Mucosa of gallbladder (tissue), 1 donor: ENCODE measurements at places on chromosomes 6 and 20.

GRCh38 chr6:50819904-50820868 is 1.5 kb downstream of the TFAP2B start:
- DNase-seq, result no peak

DNA sequence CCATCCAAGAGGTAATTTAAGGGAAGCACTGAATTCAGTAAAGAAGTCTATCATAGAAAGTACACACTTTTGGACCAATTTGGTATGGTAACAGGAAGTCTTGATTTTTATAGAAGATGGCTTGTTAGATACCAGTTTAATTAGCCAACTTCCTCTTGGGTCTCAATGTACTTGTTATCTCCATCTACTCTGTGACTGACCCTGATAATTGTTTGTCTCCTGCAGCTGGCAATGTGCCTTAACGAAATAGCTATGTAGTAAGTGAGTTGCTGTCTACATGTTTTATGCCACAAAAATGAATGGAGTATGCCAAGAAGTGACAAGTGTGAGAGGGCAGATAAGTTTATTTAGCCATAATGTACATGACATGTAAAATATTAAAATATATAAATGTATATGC is 410.5 kb upstream of the MAN1A1 start:
- no peak for DNase-seq

DNA sequence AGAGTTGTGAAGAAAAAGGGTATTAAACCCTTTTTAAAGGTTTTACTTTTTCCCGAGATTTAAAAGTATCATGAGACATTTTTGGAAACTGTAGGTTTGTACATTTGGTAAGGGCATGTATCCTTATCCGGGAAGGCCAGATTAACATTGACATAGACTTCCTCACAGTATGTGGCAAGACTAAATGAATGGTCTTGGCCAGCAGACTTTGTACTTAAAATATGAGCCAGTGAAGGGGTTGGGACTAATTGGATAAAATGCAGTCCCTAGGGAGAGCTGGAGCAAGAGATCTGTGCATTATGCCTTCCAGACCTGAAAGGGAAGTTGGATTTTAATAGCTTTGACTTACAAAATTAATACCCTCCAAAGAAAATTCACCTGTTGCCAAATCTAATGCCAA is 60.4 kb upstream of the CCN2 start:
- DNase-seq, result no peak

GRCh38 chr20:57473246-57474048 is 51.5 kb downstream of the CTCFL start:
- no peak for DNase-seq

DNA sequence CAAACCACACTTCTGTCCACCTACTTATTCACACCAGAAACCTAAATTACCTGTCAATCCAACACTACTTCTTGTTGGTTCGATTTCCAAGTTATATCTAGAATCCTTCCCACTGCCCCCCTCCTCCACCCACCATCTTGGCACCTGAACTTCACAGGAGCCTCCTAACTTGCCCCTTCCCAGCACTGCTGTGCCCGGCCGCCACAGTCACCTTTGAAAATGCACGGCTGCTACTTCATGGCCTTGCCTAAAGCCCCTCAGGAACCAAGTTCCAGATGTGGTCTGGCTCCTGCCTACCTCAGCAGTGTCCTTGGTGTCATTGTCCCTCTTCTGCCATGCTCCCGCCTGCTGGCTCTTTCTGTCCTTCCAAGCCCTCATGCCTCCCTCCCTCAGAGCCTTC is 31.2 kb downstream of the PKIG start:
- no peak for DNase-seq

GRCh38 chr6:34138914-34139510 is 6.9 kb downstream of the GRM4 start:
- no peak for DNase-seq

DNA sequence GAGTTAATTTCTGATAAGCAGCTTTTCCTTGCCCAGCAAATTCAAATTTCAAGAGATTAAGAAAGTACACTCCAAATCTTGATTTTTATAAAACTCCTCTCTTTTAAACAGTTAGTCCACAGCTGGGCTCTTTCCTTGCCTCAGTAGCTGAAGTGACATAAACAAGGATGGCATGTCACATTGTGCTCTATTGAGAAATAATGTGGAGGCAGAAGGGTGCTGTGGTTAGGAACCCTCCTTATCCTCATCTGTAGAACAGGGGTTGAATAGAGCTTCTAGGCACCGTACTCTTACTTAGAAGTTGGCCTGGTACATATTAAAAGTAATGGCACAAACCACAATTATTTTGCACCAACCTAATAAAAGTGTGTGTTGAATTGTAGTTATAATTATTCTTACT is 70.3 kb downstream of the RSPO3 start:
- DNase-seq, result no peak

GRCh38 chr6:128069188-128069587 is 168.3 kb upstream of the THEMIS start:
- DNase-seq, result no peak

DNA sequence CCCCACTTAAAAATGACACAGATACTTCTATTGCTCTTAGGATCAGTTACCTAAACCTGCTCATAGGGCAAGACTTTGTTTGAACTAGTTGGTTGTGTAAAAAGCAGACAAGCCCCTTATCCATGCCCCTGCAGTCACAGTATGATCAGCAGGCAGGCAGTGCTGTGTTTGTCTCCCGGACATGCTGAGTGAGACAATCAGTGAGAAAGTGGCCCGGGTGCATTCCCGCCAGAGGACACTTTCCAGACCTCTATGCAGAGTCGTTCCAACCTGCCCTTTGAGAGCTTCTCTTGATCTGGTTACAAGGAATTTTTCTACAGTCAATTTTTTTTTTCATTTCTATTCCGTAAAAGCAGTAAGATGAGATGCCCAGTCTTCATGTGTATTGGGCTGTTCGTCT is 6.2 kb downstream of the LSM14B start:
- DNase-seq, result no peak

GRCh38 chr20:20363799-20364592 is 3.9 kb upstream of the INSM1 start:
- DNase-seq, result no peak

DNA sequence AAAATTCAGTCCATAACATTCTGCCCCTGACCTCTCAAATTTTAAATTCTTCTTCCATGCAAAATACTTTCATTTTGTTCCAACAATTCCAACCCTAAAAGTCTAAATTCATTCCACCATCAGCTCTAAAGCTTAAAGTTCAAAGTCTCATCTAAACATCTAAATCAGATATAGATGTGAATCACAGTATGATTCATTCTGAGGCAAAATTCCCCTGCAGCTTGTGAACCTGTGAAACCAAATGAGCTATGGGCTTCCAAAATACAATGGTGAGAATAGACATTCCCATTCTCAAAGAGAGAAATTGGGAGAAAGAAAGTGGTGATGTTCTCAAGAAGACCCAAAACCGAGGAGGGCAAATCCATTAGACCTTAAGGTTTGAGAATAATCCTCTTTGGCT is 309.8 kb downstream of the HIVEP2 start:
- DNase-seq, result no peak

DNA sequence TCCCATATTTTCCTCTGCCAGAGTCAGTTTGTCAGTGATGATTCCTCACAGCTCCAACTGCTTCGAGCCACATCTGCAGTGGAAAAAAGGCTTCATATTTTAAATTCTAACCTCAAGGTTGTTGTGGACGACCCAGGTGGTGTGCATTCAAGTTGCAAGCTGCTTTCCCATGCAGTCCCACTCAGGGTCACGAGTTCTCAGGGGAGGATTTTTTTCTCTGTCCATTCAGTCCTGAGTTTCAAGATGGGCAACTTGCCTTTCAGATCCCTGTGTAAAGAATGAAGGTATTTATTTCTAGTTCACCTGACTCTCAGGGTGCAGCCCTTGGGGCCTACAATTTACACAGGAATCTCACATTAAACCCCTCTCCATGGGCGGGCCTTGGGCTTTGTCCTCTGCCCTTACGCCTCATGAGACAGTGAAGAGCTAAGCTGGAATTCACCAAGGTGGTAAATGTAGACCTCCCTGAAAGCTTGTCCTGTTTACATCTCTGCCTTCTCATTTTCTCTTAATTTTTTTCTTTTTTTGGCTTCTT is 65.9 kb downstream of the TPD52L1 start:
- DNase-seq, result no peak

DNA sequence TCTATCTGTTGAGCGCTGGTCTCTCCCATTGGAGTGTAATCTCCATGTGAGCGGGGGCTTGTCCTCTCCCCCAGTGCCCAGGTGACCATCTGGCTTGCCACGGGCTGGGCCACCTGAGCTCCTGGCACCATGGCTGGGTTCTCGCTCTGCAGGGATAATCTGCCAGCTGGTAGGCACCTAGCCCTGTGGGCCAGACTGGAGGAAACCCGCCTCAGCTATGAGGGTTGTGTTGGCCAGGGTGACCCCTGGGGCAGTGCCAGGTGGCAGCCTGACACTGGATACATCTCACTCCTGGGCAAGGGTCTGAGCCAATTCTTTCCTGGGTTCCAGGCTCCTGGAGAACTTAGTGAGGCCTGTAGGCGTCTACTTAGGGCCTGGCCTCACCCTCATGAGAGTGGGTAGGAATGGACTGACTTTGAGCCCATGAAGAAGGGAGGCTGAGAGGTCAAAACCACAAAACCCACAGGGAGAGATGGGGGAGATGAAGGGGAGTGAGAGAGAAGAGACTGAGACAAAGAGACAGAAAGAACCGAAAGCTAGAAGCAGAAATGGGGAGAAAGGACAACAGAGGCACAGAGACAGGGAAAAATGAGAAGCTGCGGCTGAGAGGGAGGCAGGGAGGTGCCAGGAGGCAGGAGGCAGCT is 5.8 kb upstream of the SLC52A3 start:
- DNase-seq, result no peak

GRCh38 chr20:2748551-2749342 is 51.7 kb downstream of the CPXM1 start:
- no peak for DNase-seq

DNA sequence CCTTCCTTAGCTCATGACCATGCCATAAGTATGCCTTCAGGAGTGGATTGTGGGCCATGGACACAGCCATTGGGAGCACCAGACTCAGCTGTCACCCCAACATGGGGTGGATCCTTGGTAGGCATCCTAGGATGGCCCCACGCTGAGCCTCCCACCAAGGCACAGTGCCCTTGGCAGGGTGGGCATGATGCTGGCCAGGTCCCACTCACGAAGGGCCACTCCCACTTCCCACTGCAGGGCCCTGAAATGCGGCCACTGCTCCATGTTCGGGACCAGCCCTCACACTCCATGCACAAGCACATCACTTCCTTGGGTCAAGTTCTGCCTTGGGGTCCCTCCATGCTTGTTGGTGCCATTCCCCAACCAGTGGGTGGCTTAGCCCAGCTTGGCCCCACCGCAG is 12.9 kb upstream of the FUT9 start:
- DNase-seq, result no peak

- no peak for DNase-seq
Observed at GRCh38 chr6:154292855-154293519, 63.6 kb downstream of the IPCEF1 start.

GRCh38 chr6:119079283-119079809 is 882 bp upstream of the FAM184A start:
- DNase-seq, result no peak

DNA sequence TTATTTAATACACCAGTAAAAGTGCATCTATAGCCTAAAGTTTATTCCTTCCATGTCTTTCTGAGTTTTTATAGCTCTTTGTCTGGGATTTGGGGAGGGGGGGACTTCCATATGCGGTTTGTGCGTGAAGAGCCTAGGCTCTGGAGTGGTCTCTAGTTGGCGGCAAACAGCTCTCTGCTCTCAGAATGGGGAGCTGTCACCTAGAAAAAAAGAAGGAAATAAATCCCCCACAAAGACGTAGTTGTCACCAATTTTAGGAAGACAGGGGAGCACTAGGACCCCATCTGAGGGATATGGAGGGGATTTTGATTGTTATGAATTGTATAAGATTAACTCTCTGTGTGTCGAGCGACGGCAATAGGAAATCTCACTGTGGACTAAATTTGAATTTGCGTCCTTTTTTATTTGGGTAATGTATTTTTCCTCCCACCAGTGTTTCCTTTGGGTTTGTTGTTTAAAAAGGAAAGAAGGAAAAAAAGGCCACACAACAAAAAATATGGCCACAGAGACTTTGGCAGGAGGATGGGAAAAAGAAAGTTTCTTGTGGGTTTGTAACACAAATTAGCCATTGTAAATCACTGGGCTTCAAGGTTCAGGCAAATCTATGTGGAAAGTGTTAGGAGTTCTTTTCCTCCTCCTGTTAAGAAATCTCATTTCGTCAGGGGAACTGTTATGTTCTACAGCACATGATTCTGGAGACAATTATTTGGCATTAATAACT is 7.4 kb downstream of the POU3F2 start:
- no peak for DNase-seq
